Activated naive CD4-positive, alpha-beta T cell treated with anti-CD3 and anti-CD28 coated beads for 36 hours (primary cell): ENCODE measurements at places on chromosomes 3 and 15. TPM values are rescaled to one million over a fixed set of nuclear protein-coding genes. Genes with fewer than 3 reads are reported as not detected.

GRCh38 chr3:186380622-186381380 is 18.8 kb upstream of the DGKG start:
- DNase-seq = no peak

DNA sequence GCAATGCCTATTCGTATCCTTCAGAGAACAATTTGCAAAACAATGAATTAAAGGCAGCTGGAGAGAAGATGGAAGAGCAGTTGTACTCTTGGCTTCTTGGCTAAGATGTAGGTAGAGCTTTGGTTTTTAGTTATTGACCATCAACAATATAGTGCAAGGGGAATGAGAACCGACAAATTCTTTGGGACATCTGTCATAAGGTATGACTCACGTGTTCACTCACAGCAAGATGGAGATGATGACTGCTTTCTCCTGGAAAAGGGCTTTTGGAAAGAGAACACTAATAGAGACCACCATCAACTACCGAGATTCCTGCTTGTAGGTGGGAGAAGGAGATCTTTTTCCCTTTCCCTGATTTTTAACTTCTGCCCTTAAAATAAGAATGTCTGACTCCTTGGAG is 234.9 kb downstream of the NTRK3 start:
- DNase-seq = no peak

GRCh38 chr3:67083277-67083676 is 85.2 kb downstream of the KBTBD8 start:
- peak; percentile 79 for DNase-seq

Gene CLSTN2
- total RNA-seq = not detected
